Activated T-cell treated with anti-CD3 and anti-CD28 coated beads, Interleukin-2, amount 50 U/mL, for 48 hours (primary cell): ENCODE measurements at places on chromosomes 3 and 15.

DNA sequence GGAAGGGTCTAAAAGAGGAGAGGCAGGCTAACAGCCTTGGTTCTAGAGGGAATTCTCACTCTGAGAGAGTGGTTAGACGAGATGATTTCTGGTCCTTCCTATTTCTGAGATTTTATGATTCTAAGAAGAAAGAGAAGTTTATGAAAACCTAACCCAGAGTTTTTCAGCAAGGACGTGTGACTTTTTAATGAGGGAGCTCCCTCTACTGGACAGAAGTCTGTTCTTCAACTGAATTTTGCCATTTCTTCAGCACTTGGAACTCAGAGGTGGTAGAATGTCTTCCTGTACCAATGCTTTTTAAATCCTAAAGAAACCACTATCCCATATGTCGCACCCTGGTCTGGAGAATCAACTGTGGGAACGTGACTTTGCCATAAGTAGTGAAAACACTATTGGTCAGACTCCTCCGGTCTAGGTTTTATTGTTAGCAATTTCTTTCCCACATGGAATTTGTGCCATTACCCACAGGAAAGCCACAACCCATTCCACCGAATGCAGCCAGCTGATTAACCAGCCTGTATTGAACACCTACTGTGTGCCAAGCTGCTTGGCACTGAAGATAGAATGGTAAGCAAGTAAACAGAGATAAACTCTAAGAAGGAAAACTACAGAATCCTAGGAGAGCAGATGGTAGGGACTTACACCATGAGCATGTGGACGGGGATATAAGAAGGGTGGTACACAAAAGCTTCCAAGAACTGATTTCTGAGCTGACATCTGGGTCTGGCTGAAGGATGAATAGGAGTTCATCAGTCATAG, 199.5 kb upstream of the LMCD1 start:
- no peak for DNase-seq

GRCh38 chr3:141853629-141854168, 22.7 kb upstream of the ATP1B3 start:
- DNase-seq: no peak

- no peak for DNase-seq
These were observed 1017.4 kb downstream of the SQOR start for GRCh38 chr15:46652266-46652665.

GRCh38 chr3:49058011-49058410, 28.8 kb upstream of the IMPDH2 start:
- DNase-seq: no peak

DNA sequence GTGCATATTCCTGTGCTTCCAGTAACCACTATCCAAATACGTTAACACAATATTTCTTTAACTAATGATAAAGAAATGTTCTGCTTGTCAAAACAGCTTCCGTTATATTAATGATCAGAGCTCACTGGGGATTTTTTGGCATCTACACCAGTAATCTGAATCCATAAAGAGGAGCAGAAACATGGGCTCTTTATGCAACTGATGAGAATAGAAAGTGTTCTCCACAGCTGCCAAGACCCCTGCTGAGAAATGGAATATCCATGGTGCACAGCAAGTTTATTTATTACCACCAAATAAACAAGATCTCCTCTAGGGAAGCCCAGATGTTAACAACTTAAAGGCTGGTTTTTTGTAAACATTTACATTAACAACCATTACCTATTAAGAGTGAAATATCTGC, 54.5 kb downstream of the ALDH1A2 start:
- no peak for DNase-seq
